ENCODE measurements at places on chromosomes 11 and 22. TPM values are rescaled to one million over a fixed set of nuclear protein-coding genes. Genes with fewer than 3 reads are reported as not detected.

The MS4A12 gene
- total RNA-seq = not detected

The ADAMTS15 gene
- total RNA-seq = 0.35 TPM

The SLC22A25 gene
- not detected for total RNA-seq

The PARVG gene
- total RNA-seq = not detected

The JRKL gene
- 16.0 TPM for total RNA-seq

The GPHA2 gene
- total RNA-seq = not detected

The GRAMD1B gene
- total RNA-seq = 0.69 TPM

The APOL3 gene
- 10.4 TPM for total RNA-seq

The C1QTNF5 gene
- total RNA-seq = 15.7 TPM

The OSBPL5 gene
- total RNA-seq = 11.3 TPM

The LINC01488 gene
- total RNA-seq = not detected

The TMEM225 gene
- not detected for total RNA-seq

The OR5AN1 gene
- not detected for total RNA-seq

The ALX4 gene
- total RNA-seq = not detected

The LRRC56 gene
- total RNA-seq = 2.0 TPM

The MAP6 gene
- 3.2 TPM for total RNA-seq

The PHF21B gene
- total RNA-seq = not detected

The NF2 gene
- 213 TPM for total RNA-seq

The E2F8 gene
- 0.65 TPM for total RNA-seq

The SLC22A12 gene
- not detected for total RNA-seq

The GDPD4 gene
- not detected for total RNA-seq

The GRM5 gene
- 0.15 TPM for total RNA-seq

The TUBA8 gene
- total RNA-seq = 0.35 TPM

The DEUP1 gene
- not detected for total RNA-seq

The PANX3 gene
- total RNA-seq = not detected

All from renal cortical epithelial cell (primary cell).